T-helper 22 cell (primary cell): ENCODE measurements at places on chromosomes 6 and 20.

- DNase-seq, result no peak
These were observed 56.8 kb downstream of the EYA2 start for GRCh38 chr20:46951405-46951804.

DNA sequence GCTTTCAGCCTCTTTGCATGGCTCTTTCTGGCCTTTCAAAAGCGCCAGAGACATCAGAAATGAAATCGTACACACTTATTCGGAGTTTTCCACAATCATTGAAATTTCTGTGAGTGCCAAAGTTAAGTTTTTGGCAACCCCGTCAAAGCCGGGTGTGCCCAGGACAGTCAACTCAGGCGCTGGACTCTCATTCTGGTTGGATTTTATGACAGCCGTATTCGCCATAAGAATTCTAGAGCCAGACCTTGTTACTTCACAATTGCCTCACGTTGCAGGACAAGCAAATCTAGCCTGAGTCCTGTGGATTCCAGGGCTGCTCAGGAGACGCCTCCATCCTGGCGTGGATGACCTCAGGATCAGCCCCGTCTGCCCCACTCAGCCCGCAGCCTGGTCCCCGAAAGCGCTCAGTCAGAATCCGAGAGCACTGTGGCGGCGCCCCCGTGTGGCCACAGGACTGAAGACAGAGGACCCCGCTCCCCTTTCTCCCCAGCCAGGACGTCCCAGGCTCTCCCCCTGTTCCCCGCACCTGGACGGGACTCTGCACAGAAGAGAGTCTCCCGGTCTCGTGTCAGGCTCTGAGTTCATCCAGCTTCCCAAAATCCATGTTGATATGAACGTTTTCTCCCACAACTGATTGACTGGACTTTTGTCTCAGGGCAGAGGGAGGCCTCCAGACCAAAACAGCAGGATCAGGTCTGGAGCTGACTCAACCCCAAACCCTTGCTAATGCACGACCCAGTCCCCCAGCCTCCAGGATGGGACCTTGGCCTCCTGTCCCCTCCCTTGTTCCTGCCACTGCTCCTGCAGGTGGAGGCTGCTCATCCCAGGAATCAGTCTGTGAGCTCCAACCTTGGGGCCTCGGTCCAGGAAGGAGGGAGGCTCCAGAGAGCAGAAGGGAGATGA lies 38.2 kb downstream of the MICA start:
- DNase-seq, result peak; percentile 56

GRCh38 chr20:10715035-10715434 lies 41.2 kb upstream of the JAG1 start:
- no peak for DNase-seq

DNA sequence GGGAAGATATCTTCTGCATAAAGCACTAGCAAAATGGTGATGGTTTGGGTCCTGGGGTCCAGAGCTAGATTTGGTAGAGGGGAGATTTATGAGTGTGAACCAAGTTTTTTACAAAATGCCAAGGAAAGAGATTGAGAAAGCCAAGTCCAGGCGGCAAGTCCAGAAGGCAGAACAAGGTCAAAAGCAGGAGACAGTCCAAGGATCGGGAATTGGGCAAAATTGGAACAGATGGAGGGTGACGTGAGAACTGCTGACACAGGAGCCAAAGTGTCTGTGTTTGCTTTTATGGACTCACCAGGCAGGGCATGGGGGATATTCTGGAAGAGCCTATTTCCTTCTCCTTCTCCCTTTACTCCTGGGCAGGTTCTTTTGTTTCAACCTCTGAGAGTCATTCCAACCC lies 4.1 kb downstream of the NHLRC1 start:
- DNase-seq, result no peak

DNA sequence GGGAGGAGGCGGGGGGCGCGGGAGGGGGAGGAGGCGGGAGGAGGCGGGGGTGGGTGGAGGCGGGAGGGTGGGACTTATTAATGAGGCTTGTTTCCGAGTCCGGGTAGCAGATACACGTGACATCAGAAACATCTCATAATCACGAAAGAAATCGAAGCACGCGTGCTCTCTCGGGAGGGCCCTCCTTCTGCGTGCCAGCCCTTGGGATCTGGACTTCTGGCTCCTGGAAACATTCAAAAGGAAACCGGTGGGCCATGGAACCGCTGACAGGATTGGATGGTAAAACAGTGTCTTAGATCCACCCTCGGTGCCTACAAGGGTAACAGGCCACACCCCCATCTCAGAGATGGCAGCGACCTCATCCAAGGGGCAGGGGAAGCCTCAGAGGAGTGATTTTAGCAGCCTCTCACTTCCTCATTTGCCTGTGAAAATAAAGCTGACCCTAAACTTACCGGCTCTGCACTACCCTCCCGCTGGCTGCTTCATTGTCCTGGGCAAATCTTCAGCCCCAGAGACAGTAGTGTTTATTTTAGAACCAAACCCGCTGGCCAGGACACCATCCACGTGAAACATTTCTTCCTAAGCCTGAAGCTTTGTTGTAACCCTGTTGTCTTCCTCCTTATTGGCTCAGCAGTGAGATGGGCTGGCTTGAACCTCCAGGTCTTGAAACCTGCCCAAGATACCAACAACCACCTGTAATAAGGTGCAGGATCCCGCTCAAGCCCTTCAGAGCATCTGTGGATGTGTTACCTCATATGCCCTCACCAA lies 97.5 kb downstream of the PSMG4 start:
- peak; percentile 56 for DNase-seq

GRCh38 chr20:64037498-64038213 lies 1.7 kb downstream of the C20orf204 start:
- DNase-seq, result no peak

GRCh38 chr20:15396900-15397299 lies 1059.5 kb upstream of the FLRT3 start:
- no peak for DNase-seq

GRCh38 chr20:43936805-43937204 lies 22.2 kb downstream of the TOX2 start:
- DNase-seq, result no peak

GRCh38 chr6:157058574-157058973 lies 264.7 kb downstream of the TMEM242 start:
- DNase-seq, result no peak

- DNase-seq, result no peak
These were observed 772.8 kb upstream of the GJE1 start for GRCh38 chr6:141359953-141360352.

DNA sequence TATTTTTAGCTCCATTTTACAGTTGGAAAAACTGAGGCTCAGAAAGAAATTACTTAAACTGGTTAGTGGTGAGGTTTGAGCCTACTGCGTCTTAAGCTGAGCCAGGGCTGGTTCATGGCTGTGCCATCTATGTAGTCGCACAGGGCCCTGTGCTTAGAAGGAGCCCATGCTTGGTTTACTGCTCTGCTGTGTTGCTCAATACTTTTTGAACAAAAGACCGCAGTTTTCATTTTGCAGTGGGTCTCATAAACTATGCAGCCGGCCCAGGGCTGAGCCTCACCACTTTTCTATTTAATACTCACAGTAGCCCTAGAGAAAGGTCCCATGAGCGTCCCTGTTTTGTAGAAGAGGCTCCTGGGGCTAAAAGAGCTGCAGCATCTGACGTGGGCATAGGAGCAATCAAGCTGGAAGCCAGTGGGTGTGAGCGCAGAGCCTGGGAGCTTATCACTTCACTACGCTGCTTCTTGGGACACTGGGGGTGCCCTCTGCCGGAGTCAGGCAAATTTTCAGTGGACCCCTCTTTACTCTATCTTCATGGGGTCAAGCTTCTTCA lies 501 bp downstream of the SIRPB2 start:
- DNase-seq, result no peak

DNA sequence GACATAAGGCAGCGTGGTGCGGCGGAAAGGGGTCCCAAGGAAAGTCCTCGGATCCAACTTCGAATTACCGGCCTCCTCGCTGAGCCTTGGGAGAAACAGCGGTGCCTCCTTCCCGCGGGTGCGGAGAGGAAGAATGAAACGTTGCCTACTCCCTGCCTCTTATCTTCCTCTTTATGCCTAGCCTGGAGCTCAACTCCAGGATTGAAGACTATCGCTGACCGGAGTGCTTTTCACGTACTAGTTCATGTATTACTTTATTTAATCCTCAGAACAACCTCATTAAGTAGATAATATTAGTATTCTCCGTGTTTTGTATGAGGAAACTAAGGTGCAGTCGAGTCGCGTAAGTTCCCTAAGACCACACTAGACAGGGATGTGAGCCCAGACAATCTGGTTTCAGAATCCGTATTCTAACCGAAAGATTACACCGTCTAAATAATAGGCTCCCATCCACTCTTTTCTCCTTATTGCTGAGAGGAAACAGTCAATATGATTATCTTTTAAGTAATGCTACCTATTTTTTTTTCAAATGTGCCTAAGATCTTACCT lies 793 bp upstream of the PDSS2 start:
- DNase-seq, result no peak

GRCh38 chr6:32148289-32149091 lies 3.2 kb downstream of the PRRT1 start:
- peak; percentile 32 for DNase-seq

- DNase-seq, result peak; percentile 31
These were observed 19.5 kb upstream of the TAF8 start for GRCh38 chr6:42030585-42031506.

- DNase-seq, result no peak
These were observed 67.3 kb downstream of the ISM1 start for GRCh38 chr20:13288357-13288756.

GRCh38 chr6:69729870-69730449 lies 66.8 kb downstream of the LMBRD1 start:
- DNase-seq, result no peak

DNA sequence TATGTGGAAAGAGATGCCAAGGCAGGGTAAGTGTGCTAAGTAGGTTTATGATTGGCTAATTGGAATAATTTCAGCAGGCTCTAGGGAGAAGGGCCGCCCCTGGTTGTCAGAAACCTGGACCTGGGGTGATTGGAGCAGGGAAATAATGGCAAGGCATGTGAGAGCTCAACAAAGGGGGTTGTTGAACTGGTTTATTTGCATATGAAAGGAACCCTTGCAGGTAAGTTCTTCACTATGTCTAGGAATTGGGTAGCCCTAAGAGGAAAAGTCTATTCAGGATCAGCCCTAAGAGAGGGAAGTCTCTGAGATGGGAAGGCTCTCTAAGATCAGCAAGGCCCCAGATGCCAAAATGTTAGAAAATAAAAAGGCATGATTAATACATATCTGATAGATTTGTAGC lies 175.4 kb upstream of the PRND start:
- no peak for DNase-seq

- DNase-seq, result no peak
These were observed 686.6 kb upstream of the GJE1 start for GRCh38 chr6:141445928-141446628.

- no peak for DNase-seq
These were observed 49.2 kb downstream of the FAM217A start for GRCh38 chr6:4029687-4030086.

GRCh38 chr6:2784061-2784460 lies 18.9 kb downstream of the WRNIP1 start:
- DNase-seq, result no peak

GRCh38 chr6:106533054-106533453 lies 96.2 kb downstream of the RTN4IP1 start:
- DNase-seq, result no peak

- DNase-seq, result no peak
These were observed 40.3 kb downstream of the ATP9A start for GRCh38 chr20:51727872-51728271.
